Nephron progenitor cell (in vitro differentiated cells): ENCODE measurements at places on chromosomes 5 and 9.

DNA sequence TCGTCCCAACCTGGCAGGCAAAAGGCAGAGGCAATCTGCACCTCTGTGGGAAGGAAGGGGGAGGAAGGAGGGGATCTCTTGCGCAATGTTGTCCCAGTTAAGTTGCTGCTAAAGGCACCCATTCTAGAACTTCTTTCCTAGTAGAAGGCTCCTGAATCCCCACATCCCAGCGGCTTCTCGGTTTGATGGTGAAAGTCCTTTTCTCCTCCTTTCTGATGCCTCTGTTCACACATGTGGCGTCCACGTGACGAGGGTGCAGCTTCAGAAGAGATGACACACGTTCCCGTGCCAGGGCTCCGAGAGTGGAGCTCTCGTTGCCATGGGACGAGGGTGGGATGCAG is 96.9 kb upstream of the FCN2 start:
- DNase-seq, result no peak

DNA sequence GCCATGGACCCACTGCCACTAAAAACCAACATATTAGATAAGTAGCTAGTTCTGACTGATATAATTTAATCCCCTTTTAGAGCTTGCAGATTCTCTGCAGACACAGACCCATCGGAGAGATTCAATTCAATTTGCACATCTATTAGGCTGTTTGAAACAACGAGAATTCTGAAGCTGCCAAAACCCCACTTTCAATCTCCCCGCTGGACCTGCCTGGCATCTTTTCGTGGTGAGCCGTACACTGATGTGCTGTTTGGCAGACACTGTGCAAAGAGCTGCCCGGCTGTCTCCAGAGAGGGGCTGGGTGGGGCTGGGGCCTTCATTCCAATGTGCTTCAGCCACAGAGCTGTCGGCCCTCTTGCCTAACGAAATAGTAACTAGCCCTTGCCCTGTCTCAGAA is 42.1 kb upstream of the FAM240B start:
- no peak for DNase-seq

GRCh38 chr9:91966503-91966902 is 16.5 kb upstream of the ROR2 start:
- DNase-seq, result no peak

GRCh38 chr9:114275246-114276004 is 47.5 kb upstream of the ORM1 start:
- DNase-seq, result no peak

- DNase-seq, result no peak
These were observed 27.1 kb downstream of the GRAMD2B start for GRCh38 chr5:126450346-126450745.

- DNase-seq, result no peak
These were observed 33.5 kb downstream of the TMEM245 start for GRCh38 chr9:109086221-109086620.

GRCh38 chr9:89805571-89806292 is 200.9 kb downstream of the GADD45G start:
- DNase-seq, result no peak

DNA sequence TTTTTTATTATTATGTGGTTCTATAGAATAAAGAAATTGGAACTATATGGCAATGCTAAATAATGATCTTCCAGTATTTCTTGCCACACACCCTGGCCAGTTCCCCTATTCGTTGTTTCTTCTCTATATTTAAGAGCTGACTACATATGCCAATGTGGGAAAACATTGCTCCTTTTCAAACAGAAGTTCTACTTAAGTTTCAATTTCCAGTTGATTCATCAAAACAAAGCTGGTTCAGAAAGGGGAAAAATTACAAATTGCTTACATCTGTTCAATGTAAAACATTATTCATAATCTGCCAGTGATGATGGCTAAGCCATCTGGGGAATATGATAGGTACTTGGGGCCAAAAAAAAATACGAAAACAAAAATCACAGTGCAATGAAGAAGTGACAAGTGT is 76.9 kb downstream of the ST8SIA4 start:
- no peak for DNase-seq

DNA sequence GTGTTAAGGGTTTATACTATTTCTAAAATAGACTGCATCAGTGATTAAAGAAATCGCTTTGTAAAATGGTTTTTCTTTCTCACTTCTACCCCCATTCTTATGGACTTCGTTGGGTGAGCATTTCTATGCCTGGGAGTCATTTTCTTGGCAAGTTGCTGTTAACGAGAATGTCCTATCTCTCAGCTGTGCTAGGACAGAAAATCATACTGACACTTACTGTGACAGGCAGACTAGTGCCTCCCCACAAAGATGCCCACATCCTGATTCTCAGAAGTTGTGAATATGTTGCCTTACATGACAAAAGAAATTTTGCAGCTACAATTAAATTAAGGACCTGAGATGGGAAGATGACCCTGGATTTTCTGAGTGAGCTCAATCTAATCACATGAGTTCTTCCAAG is 65.1 kb upstream of the NMUR2 start:
- no peak for DNase-seq

DNA sequence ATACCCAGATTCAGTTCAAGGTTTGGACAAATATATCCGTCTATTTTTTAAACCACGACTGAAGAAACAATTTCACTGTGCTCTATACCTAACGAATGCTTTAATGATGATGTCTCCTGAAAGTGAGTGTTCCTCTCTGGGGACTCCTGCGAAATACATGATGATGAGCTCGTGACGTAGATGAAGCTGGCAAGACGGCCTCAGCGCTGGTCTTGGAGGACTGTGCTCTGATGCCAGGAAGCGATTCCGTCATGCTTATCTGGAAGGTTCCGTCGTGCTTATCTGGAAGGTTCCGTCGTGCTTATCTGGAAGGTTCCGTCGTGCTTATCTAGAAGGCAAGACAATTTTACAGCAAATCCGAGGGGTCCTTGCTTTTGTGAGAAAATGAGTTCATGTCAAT is 250.8 kb upstream of the IRX2 start:
- no peak for DNase-seq

DNA sequence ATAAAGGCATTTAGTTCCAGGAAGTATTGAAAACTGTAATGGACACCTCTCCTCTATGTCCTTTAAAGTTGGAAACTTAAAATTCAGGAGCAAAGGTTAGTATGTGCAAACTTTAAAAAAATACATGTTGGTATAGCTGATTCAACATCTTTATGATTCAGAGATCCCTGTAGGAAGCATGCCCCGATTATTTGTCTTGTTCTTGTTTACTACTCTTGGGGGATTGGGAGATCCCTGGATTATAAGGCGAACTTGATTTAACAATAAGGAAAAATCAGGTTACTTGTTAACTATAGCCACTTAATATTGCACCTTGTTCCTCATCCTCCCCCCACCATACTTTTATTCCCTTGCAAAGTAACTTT is 1.7 kb downstream of the F2RL1 start:
- DNase-seq, result no peak

- peak; percentile 61 for DNase-seq
These were observed 36.1 kb downstream of the MRPL36 start for GRCh38 chr5:1763548-1763911.

DNA sequence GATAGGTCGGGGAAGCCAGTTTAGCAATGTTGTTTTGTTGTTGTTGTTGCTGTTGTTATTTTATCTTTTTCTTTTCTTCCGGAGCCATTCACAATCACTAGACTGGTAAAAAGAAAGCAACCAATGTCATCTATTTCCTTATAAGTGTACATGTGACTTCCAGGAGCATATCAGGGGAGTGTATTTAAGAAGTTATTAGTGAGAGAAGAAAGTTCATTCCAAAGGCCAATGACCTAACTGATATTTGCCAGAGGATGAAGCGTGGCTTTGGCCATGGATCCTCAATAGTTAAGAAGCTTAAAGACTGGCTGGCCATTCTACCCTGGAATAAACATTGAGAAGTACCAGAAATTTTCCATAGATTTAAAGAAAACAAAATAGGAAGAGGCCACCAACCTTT is 341.4 kb upstream of the RFX3 start:
- DNase-seq, result no peak

- no peak for DNase-seq
These were observed 256.9 kb upstream of the COX7C start for GRCh38 chr5:86360801-86361200.

GRCh38 chr9:124399323-124399967 is 15.8 kb downstream of the PSMB7 start:
- no peak for DNase-seq

DNA sequence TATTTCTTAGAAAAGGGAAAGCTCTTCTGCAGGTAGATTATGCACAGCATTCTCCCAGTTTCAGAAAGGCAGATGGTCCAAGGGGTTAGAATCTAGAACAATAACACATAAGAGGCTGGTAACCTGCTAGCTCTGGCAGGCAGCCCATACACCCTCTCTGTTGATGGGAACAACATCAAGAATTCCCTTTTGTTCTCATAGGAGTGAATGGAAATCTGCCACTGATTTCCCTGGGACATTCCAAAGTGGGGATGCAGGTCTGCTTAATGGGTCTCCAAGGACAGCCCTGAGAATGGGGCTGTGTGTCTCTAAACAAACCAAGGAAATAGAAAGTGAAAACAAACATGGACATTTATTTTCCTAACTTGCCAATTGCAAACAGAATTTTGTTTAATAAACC is 456.8 kb downstream of the EBF1 start:
- no peak for DNase-seq

- no peak for DNase-seq
These were observed 80.7 kb upstream of the ADAMTS19 start for GRCh38 chr5:129379406-129379805.

- no peak for DNase-seq
These were observed 21.0 kb downstream of the CSF1R start for GRCh38 chr5:150065346-150065745.

GRCh38 chr9:20363233-20363632 is 259.1 kb downstream of the MLLT3 start:
- DNase-seq, result no peak

DNA sequence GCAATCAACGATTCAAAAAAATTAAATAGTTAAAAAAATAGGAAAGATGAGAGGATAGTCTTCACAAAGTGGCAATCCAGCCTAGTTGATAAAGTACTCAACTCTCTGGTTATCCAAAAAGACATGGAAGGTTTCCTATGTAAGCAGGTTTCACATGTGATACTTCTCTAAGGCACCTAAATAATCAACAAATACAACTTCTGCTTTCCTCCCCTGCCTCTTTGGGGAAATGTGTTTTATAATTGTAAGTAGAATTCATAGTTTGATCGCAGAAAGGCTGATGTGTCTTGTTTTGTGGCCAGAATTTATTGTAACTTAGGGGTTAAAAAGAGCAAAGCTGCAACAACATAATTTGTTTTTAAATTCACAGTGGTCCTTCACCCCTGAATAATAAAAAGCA is 855.5 kb upstream of the DMAC1 start:
- DNase-seq, result no peak

DNA sequence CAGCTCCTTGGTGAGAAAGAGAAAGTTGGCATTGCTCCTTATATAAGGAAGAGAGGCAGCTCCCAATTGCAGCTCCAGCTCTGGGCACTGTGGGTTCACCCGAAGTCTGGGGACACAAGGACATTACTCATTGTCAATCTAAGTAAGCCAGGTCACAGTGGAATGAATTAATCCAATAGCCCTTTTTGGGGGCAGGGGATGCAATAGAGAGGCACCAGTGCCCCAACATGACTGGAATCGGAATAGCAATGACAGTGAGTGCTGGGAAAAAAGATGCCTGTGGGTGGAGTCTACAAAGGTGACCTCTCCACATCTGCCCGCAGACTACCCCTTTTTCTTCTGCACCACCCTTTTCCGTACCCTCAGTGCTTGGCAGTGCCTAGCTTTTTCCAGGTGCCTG is 11.1 kb upstream of the NEUROG1 start:
- no peak for DNase-seq

DNA sequence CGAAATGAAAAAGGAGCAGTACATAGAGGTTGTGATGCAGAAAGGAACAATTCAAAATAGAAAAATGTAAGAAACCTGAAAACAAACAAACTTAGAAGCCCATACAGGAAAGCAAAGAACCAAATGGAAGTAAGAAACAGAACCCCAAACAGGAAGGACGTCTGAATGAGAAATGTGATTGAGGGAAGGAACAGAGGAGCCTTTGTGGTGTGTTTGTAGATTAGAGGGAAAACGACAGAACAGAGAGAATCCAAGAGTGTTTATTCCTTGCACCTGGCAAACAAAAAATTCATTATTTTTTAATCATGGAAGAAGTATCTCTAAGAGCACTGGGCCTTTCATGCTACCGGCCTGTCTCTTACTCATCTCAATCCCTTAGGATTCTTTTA is 67.8 kb upstream of the ZSWIM6 start:
- DNase-seq, result no peak

DNA sequence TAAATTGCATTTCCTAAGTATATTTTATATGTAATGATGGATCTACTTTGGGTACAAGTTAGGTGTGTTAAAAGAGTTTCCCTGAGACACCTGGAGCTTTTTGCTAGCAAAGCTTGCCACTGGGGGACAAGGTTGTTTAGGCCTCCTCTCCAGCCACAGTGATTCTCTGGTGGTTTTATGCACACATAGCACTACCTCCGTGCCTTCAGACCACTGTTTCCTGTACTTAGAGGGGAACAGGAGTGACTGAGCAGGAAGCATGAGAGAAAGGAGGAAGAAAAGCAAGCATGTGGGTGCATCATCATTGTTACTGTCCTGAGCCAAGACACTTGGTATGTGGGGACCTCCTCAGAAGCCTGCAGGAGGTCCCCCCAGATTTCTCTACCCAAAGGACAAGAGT is 272.1 kb downstream of the RASEF start:
- no peak for DNase-seq

GRCh38 chr5:152606776-152607364 is 201.8 kb upstream of the NMUR2 start:
- no peak for DNase-seq

DNA sequence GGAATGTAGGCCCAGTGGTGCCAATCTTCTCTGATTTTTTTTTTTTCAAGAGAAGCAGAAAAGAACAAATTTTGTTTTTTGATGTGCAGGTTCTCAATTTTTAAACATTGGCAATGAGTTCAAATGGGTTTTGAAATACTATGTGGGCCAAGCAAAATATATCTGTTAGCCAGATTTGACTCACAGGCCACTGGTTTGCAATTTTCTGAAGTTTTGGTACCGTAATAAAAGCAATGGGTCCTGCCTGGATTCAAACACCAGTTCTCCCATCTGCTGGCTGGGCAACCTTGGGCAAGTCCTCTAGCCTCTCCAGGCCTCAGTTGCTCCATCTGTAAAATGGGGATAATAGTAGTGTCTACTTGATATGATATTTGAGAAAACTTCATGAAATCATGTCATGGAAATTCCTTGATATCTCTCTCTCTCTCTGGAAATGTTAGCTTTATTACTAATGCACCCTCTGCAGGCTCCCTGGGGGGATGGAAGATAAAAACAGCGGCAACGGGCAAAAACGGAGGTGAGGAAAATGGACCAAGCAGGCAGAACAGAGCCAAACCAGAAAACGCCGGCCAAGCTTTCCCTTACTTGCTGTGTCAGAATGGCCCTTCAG is 63.4 kb downstream of the SMIM23 start:
- no peak for DNase-seq

- DNase-seq, result no peak
These were observed 10.2 kb downstream of the NFX1 start for GRCh38 chr9:33300546-33300945.

- no peak for DNase-seq
These were observed 103.7 kb downstream of the ATPSCKMT start for GRCh38 chr5:10145923-10146401.
